Eye (tissue), 1 donor: ENCODE measurements at places on chromosomes 3 and 15.
A peak's percentile ranks its signal among the peaks of the same experiment; 100 is the strongest.

- no peak for DNase-seq
These were observed 194.2 kb downstream of the ATP10A start for GRCh38 chr15:25668901-25669300.

DNA sequence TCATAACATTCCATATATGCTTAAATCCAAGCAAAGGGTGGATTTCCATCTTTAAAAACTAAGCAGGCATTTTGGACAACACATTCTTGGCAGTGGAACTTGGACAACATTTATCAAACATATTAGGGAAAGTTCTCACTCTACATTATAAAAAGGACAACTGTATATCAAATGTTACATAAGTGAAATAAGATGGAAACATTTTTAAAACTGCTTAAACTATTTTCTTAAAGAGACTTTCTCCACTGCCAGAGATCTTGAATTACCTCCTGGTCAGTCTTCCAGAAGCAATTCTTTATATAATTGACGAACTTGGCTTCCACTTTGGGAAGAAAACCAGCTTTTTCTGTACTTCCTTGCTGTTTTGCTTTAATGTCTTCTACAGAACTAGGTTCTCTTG is 109.3 kb downstream of the NEO1 start:
- DNase-seq, result no peak

DNA sequence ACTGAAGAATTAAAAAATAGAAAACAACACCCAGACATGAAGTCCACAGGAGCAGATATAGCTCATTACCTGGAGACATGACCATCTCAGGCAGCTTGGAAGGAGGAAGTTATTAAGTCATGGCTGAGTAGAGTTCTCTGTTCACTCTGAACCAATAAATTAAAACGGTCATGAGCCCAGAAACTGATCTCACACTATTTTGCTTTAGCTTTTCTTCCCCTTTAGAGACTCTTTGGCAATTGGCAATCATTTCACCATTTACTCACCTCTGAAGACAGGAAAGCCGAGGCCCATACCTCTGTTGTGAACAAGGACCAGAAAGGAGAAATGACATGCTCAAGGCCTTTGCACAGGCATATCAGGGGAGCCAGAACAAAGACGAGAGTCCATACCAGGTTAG is 26.6 kb downstream of the CLDN18 start:
- no peak for DNase-seq

- DNase-seq, result no peak
These were observed 41.2 kb downstream of the MYO5C start for GRCh38 chr15:52254391-52254790.

DNA sequence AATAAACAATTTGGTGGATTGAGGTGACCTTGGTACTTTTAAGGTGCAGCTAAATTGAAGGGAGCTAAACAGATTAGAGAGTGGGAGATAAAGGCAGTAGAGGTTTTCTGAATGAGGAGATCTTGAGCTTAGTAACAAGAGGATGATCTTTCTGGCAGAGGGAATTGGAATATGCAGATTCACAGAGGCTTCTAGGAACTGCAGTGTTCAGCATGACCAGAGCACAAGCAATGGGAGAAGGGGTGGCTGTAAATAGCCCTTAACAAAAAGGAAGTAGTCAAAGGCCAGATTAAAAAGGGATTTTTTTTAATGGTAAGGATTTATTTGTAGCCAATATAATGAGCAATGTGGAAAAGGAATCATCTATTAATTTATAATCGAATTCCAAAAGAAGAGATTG is 5.7 kb upstream of the BNIP2 start:
- no peak for DNase-seq

DNA sequence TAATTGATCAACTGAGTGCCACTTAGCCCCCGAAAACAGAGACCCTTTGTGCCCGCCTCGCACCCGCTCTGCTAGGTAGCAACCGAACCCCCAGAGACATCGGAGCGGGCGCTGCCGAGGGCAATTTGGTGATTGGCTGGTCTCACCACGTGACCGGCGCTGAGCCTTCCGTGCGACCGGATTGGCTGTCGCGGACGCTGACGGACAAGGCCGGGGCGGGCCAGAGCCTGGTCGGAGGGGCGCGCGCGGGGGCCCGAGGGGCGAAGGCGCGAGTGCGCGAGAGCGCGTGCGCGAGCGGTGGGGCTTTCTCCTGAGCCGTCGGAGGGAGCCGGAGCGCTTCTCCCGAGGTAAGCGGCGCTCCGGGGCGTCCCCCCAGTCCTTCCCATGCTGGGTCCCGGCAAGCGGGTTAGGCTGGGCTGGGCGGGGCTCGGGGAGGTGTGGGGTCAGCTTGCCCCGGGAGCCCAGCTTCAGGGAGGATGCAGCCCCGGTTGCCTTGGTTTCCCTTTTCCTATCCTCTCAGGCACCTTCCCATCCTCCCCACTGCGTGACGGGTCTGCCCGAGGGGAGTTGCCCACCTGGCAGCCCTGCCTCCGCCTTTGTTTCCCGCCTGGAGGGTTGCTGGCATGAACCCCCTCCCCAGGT is at the start of gene TMEM108:
TSS of gene TMEM108 (plus strand) at position 303 of the 642 bp plus-strand sequence.
- peak; percentile 93 for DNase-seq

DNA sequence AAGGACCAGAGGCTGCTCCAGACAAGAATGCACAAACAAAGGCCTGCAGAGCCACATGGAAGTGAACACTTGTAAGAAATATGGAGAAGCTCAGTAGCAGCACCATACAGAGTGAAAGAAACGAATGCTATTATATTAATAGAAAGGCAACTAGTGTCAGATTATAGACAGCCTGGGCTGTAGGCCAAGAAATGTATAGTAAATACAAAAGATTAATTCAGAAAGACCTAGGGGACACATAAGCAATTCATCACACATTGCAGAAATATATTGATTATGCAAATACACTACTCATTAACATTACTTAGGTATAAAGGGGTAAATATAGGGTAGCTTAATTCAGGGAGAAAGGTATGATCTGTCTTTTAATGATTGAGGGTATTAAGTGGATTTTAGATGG is 69.5 kb upstream of the GUCA1C start:
- DNase-seq, result no peak

GRCh38 chr3:66075281-66075680 is 36.6 kb upstream of the MAGI1 start:
- no peak for DNase-seq

DNA sequence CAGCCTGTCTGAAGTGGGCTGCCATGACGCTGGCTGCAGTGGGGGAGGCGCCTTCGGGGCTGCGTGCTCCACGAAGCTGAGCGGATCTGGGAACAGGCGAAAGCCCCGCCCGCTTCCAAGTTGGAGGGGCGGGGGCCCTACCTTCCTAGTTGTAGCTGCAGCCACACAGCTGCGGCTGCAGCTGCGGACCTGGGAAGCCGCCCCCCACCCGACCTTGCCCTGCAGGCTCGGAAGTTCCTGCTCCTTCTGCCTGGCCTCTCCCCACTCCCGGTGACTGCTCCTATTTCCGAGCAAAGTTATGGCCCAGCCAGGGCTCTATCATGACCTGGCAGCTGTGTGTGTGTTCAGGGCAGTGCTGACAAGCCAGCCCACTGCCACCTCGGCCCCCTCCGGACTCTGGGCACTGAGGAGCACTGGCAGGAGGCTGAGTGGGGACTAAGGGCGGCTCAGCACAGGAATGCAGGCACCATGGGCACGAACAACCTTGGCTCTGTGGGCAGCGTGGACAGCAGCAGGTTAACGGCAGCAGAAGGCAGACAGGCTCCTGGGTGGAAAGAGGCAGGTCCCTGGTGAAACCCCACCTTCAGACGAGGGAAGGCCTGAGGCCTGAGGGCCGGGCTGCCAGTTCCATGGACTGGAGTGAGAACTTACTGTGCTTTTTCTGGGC is 352.4 kb upstream of the TMCO5A start:
- DNase-seq, result no peak

GRCh38 chr3:116280130-116280740 is 165.1 kb downstream of the LSAMP start:
- DNase-seq, result no peak

GRCh38 chr3:117671722-117672318 is 962.2 kb downstream of the TUSC7 start:
- peak; percentile 93 for DNase-seq

DNA sequence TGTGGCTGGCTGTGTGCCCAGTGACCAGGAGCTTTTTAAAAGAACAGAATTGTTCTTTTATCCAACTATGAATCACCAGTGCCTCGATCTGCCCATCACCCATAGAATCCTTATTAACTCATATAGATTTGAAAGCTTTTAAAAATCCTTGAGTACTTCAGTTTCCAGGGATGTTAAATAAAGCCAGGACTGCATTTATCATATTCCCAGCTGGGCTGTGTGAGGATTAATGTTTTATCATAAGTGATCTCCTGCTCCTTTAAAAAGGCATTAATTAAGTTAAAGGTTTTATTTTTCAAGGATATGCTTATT is 234.0 kb downstream of the MYRIP start:
- DNase-seq, result peak; percentile 31

DNA sequence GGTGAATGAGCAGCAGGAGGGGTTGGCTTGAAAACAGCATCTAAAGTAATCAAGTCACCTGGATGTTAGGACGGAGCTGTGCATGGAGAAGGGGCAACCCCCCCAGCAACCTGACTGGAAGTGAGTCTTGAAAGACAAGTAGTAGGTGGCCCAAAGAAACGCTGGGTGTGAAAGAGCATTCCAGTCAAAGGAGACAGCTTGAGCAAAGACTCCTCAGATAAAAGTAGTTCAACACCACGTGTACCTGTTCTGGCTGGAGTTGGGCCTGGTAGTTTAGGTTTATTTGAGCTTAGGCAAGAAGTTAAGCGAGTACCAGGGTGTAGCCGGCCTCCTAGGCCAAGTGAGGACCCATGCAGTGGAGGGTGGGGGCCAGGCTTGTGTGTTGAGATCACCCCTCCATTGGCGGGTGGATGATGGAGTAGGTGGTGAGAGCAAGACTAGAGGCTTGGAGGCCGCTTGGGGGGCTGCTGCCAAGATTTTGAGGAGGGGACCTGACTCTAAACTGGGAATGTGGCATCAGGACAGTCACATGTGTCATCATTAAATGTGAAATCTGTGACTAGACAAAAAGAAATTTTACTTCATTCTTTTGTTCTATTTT is 61.3 kb downstream of the ABHD2 start:
- DNase-seq, result no peak

GRCh38 chr3:183279371-183279770 is 26.3 kb downstream of the B3GNT5 start:
- no peak for DNase-seq

DNA sequence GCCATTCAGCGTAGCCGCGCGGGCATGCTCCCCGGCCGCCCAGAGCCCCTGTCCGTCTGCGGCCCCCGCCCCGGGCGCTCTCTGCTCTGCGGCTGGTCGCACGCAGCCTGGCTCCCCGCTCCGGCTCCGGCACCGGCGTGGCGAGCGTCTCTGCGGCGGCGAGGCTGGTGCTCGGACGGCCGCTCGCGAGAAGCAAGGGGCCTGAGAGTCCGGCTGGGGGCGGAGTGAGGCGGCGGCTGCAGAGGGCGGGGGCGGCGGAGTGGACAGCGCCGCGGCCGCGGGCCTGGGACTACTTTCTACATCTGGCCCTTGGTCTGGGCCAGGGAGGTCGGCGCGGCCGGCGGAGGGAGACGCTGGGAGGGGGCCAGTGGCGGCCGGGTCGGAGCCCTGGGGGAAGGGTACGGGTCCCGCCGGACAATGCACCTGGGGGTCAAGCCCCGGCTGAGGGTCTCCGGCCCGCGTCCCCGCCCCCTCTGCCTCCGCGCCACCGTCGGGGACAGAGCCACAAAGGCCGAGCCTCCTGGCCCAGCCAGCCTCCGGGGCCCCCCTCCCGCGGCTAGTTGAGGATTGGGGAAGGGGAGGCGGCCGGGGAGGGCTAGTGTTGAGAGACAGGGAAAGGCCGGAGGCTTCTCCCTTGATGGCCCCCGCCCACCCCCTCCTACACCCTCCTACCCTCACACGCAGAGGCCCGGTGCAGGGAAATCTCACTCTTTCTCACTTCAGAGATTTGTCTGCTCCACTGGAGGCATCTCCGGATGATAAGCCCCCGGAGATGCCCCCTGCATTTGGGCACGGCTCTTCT is at the start of gene PRTG:
TSS of gene PRTG (minus strand) at position 226 of the 802 bp plus-strand sequence. CDS start at position 5, 221 bp downstream.
- peak; percentile 93 for DNase-seq

DNA sequence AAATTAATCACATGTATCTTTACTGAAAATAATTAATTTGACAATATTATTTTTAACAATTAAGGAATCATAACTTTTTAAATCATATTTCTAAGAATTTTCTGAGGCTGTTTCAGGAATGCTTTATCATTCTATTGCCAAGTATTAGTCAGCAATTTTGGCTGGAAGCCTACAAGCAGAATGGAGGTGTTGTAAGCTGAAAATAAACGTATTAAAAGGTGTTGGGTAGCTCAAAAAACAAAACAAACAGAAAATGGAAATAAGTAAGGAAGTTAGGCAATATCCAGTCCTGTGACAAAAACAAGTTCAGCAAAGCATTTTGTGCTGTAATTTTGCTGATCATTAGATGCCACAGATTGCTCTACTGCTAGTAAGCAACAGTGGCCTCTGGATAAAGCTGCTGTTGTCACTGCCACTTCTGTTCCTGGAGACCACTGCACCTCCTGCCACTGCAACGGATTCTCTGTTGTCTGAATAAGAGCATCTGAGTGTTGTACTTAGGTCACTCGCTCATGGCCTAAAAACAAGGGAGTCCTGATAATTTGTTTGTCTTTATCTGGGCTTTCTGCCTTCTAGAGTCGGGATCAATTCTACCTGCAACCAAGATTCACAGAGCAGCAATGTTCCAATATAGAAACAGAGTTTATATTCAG is 63.5 kb upstream of the SLITRK3 start:
- no peak for DNase-seq

- peak; percentile 75 for DNase-seq
These were observed 983 bp downstream of the KBTBD12 start for GRCh38 chr3:127915937-127916493.

GRCh38 chr15:27993996-27994780 is 104.9 kb downstream of the OCA2 start:
- DNase-seq, result peak; percentile 57

DNA sequence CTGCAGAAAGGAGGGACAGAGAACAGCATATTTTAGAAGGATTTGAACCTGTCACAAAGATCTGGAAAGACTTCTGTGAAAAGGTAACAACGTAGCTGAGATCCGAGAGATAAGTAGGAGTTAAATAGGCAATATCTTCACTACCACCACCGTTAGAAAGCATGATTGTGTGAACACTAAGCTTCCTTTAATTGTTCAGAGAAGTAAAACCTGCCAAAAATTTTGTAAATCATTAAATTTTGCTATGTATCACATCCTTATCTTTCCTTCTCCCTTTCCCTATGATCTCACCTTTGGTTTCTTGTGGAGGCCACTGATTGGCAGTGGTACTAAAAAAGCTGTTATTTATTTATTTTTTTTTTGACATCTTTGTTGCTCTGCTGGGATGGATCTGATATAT is 346.9 kb downstream of the NLGN1 start:
- no peak for DNase-seq

DNA sequence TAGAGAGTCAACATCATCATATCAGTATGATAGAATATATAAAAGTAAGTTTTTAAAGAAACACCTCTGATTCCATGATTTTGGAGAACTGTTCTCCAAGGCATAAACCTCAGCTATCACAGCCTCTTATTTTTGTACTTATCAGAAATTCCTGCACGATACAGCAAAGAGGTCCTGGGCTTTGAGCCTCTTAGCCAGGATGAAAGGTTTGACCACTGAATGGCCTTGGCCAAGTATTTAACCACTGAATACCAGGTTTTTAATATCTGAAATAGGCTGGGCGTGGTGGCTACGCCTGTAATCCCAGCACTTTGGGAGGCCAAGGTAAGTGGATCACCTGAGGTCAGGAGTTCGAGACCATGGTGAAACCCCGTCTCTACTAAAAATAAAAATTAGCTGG is 1.9 kb upstream of the FAM174B start:
- DNase-seq, result no peak

GRCh38 chr3:59775106-59775505 is 725.3 kb upstream of the CFAP20DC start:
- peak; percentile 40 for DNase-seq

- DNase-seq, result no peak
These were observed 15.1 kb downstream of the SH2D7 start for GRCh38 chr15:78107471-78107870.

- DNase-seq, result no peak
These were observed 849.3 kb downstream of the ROBO1 start for GRCh38 chr3:78918361-78919020.
